Liver (tissue), 10 donors: ENCODE measurements at places on chromosomes 7 and 10. TPM values are rescaled to one million over a fixed set of nuclear protein-coding genes. Genes with fewer than 3 reads are reported as not detected.

Gene ELN
- 8.7 TPM for total RNA-seq

Gene CDH23
- total RNA-seq, result 4.1 TPM

Gene PON1
- total RNA-seq, result 190 TPM

Gene DNA2
- 17.5 TPM for total RNA-seq

Gene CLCN1
- total RNA-seq, result not detected

Gene KAZALD1
- 1.2 TPM for total RNA-seq

Gene LRRC18
- not detected for total RNA-seq

Gene TBATA
- total RNA-seq, result not detected

Gene DEPP1
- 10.7 TPM for total RNA-seq

Gene OR6B1
- not detected for total RNA-seq

Gene CACNB2
- total RNA-seq, result 0.65 TPM

Gene OR2A5
- total RNA-seq, result 0.28 TPM

Gene DNAJC2
- 11.9 TPM for total RNA-seq

Gene STAG3
- total RNA-seq, result 1.1 TPM

Gene DRGX
- not detected for total RNA-seq

Gene CXCL12
- total RNA-seq, result 32.4 TPM

Gene AOAH
- 7.2 TPM for total RNA-seq

Gene TRIM74
- 0.50 TPM for total RNA-seq

Gene ATG9B
- total RNA-seq, result not detected

Gene PHKG1
- 0.19 TPM for total RNA-seq

Gene AKR1E2
- 4.7 TPM for total RNA-seq

Gene RGS10
- 51.9 TPM for total RNA-seq

Gene VIPR2
- total RNA-seq, result 0.17 TPM

Gene HOXA10
- total RNA-seq, result 0.08 TPM

Gene SAMD9L
- total RNA-seq, result 5.2 TPM

Gene PPP1R9A
- total RNA-seq, result 4.1 TPM

Gene INSYN2A
- not detected for total RNA-seq

Gene FKBP9
- total RNA-seq, result 20.3 TPM

Gene OGDHL
- 67.9 TPM for total RNA-seq

Gene AQP1
- 76.3 TPM for total RNA-seq

Gene SLC16A12
- 1.5 TPM for total RNA-seq

Gene ACTR3C
- 61.7 TPM for total RNA-seq

Gene NOBOX
- total RNA-seq, result not detected

Gene LIPM
- not detected for total RNA-seq

Gene MMRN2
- 11.0 TPM for total RNA-seq

Gene FAM204A
- 19.9 TPM for total RNA-seq

Gene DENND2A
- 3.0 TPM for total RNA-seq

Gene NME8
- total RNA-seq, result 0.09 TPM

Gene PLEKHS1
- total RNA-seq, result under 0.01 TPM

Gene TCERG1L
- not detected for total RNA-seq

Gene CASTOR2
- total RNA-seq, result 5.0 TPM

Gene GPR22
- not detected for total RNA-seq

Gene GCC1
- total RNA-seq, result 8.7 TPM

Gene TIAL1
- 28.7 TPM for total RNA-seq

Gene TMEM176A
- total RNA-seq, result 346 TPM

Gene ADAMTS14
- 0.33 TPM for total RNA-seq

Gene CCDC146
- total RNA-seq, result 3.5 TPM

Gene MEST
- total RNA-seq, result 42.4 TPM

Gene CALD1
- total RNA-seq, result 107 TPM

Gene CELF2
- total RNA-seq, result 8.5 TPM

Gene PTPRE
- total RNA-seq, result 4.0 TPM

Gene SCIN
- not detected for total RNA-seq
